ENCODE measurements at places on chromosomes 3 and 15.

DNA sequence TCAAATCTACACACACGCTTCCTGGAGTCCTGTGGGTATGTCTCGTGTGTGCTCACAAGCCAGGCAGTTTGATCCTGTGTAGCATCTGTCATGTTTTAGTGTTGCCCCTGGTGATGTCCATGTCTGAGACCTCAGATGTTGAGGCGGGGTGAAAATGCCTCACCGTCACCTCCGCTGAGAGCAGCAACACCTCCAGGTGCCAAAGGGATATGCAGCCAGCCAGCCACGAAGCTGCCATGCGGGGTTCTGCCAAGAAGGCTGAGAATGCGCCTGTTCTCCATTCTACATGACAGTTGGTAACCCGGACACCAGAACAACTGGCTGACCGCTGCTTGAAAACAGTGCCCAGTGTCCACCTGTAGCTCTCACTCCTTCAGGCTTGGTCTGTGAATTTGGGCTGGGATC lies 253.8 kb downstream of the TLE3 start:
- DNase-seq, result no peak

GRCh38 chr3:37197810-37198371 lies 23.5 kb upstream of the LRRFIP2 start:
- no peak for DNase-seq

DNA sequence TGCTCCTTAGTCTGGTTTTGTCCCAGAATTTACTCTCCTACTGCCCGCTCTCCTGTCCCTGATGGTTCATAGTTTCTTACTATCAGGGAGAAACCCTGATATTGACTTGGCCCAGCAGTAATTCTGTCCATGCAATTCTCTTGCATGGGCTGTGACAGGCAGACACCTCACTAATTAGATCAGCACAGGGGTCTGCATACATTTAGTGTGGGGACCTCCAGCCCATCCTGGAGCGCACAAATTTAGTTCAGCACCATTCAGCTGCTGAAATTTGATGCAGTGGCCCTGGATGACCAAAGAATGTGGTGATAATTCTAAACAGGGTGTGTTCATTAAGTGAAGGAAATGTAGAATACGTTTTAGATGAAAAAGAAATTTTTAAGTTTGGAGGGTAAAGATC lies 555.5 kb upstream of the TBL1XR1 start:
- no peak for DNase-seq

DNA sequence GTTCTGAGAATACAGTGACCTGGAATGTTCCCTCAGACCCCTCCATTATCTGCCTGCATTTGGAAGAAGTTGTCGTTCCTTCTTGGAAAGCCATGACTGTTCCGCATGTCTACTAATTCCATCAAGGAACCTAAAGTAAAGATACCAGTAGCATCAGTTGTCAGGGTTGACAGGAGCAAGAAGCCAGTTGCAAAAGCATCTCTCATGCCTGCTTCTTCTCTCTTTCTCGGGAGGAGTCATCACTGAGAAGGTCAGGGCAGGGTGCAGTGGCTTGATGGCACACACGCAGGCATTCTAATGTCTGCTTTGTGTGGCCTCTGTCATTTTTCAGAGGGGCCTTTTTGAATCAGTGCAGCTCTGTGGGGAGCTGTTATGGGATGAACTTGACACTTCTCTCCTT lies 276.6 kb upstream of the TPM1 start:
- no peak for DNase-seq

DNA sequence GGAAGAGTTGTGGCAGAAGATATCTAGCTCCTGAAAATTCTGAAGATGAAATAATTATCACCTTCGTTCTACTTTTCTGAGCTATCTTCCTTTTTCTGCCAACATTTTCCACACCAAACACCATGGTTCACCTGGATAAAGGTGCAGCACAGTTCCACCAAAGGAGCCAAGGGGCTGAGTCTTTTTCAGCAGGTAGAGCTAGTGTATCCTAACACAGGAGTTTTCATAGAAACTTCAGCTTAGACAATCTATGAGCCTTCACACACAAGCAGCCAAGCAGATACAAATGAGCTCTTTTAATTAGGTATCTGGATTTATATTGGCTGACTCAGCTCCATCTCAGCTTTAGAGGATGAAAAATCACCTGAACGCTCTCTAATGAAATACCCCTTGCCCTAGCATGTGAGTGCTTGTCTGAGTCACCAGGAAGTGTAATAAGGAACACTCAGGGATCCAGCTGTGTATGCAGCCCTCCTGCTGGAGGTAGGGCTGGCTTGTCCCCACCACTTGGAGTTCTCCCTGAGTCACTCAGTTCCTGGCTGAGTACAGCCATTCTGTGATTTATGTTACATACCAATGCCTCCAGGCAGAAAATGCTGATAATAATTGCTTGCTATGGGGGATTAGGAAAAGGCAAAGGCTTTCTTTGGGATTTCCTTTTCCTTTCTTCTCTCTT lies 385.7 kb downstream of the LSAMP start:
- no peak for DNase-seq

- no peak for DNase-seq
Measured at GRCh38 chr3:98612587-98612986, 19.2 kb upstream of the CPOX start.

GRCh38 chr3:108329947-108330346 lies 33.6 kb downstream of the HHLA2 start:
- DNase-seq, result no peak

GRCh38 chr3:152549263-152549662 lies 280.5 kb downstream of the MBNL1 start:
- no peak for DNase-seq

DNA sequence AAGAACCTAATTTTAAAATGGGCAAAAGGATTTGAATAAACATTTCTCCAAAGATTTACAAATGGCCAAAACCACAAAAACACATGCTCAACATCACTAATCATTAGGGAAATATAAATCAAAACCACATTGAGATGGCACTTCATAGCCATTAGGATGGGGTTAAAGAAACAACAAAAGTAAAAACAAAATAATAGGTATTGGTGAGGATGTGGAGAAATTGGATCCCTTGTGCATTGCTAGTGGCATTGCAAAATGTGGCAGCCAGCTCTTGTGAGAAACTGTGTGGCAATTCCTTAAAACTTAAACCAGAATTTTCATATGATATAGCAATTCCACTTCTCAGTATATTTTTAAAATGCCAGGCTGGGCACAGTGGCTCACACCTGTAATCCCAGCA lies 126.5 kb downstream of the STT3B start:
- no peak for DNase-seq

DNA sequence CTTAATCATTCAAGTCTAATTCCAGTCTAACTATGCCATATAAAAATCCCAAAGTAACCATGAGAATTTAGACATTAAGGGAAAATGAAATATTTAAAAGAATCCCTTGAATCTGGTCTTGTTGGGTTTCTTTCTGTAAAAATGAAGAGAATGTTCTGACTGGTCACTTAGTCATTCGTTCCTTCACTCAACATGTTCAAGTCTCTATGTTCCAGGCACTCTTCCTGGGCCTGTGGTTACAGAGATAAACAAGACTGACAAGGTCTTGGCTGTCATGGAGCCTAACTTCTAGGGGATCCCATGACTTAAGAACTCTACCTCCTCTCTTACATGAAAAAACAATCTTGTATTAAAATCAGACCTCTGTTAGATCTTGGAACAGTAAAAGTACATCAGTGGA lies 638.6 kb upstream of the TBL1XR1 start:
- DNase-seq, result no peak

- no peak for DNase-seq
Measured at GRCh38 chr3:153577059-153577736, 415.2 kb downstream of the RAP2B start.

GRCh38 chr3:186825294-186825821 lies 17.2 kb upstream of the ADIPOQ start:
- no peak for DNase-seq

- no peak for DNase-seq
Measured at GRCh38 chr3:117017135-117017894, 307.7 kb downstream of the TUSC7 start.

DNA sequence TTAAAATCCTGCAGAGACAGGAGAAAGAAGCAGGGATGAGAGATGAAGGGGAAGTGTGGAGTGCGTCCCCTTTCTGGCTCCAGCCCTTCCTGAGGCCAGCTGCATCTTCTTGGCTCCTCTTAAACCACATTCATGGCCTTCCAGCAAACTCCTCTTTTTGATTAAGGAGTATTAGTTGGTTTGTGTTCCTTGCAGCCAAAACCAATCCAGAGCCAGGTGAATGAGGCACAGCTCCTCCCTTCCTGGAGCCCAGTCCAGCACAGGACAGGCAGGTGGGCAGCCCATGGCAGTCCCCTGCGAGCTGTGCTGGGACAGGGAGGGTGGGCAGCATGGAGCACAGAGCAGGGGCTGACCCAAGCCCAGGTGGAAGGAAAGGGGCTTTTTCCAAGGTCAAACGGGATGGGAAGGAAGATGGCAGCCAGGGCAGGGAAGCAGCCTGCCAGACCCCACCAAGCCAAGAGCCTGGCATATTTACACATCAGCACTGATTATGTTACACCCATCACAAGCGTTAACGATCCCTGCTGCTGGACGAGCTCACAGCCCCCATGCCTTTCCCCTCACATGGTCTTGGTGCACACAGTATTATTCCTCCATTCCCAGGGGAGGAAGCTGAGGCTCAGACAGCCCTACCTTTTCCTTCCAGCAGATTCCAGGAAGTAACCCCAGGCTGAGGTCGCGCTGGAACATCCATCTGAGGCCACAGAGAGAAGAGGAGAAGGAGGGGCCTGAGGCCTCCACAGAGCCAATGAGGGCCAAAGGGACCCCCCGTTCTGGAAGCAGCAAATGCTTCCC lies 175.6 kb downstream of the SMAD6 start:
- DNase-seq, result no peak

DNA sequence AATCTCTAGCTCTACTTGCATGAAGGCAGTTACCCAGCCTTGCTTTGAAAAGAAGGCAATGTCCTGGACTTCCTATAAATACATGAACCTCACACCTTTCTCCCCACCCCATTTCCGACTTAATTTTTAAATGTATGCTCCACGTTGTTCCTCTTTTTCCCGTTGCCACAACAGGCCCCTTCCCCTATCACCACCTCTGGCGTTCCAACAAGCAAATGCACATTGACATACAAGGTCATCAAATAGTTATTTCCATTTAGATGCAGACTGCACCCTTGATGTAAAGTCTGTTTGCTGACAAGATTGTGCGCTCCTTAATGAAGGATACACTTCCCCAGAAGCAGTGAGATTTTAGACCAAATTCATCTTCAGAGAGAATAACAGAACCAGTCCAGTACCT lies 260.7 kb upstream of the UMPS start:
- no peak for DNase-seq

- DNase-seq, result no peak
Measured at GRCh38 chr15:29675791-29676301, 146.4 kb downstream of the TJP1 start.

- no peak for DNase-seq
Measured at GRCh38 chr3:33115024-33115768, 1.4 kb downstream of the CRTAP start.

GRCh38 chr3:86867982-86868381 lies 123.0 kb downstream of the VGLL3 start:
- no peak for DNase-seq

DNA sequence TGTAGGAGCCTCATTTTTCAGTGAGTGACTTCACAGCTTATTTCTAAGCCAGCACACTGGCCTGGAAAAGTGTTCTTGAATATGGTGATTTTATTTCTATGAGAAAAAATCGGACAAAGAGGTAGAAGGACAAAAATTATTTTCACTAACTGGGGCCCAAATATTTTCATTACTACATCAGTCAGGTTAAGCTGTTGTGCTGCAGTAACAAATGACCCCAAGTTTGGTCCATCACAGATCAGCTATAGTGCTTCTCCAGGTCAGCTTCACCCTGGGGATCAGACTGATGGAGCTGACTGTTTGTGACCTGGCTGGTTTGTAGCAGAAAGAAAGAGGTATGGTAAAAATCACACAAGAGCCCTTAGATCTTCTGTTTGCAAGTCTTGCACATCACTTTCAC lies 97.9 kb upstream of the STT3B start:
- no peak for DNase-seq

GRCh38 chr3:65402597-65402996 lies 636.1 kb downstream of the MAGI1 start:
- DNase-seq, result no peak

- no peak for DNase-seq
Measured at GRCh38 chr3:14918356-14918860, 29.0 kb upstream of the NR2C2 start.

GRCh38 chr15:27702581-27702980 lies 396.5 kb downstream of the OCA2 start:
- no peak for DNase-seq

DNA sequence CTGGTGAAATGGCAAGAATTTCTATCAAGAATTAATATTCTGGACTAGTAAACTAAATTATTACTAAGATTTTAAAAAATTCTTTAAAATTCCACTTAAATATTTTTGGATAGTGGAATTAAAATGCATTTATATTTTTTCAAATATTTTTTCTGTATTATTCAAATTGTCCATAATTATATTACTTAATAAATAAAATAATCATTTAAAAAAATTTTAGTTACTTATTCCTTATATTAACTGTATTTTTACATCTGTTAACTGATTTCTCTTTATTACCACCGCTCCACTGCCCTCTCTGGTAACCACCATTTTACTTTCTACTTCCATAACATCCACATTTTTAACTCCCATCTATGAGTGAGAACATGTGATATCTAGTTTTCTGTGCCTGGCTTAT lies 828.4 kb downstream of the VGLL3 start:
- DNase-seq, result no peak

DNA sequence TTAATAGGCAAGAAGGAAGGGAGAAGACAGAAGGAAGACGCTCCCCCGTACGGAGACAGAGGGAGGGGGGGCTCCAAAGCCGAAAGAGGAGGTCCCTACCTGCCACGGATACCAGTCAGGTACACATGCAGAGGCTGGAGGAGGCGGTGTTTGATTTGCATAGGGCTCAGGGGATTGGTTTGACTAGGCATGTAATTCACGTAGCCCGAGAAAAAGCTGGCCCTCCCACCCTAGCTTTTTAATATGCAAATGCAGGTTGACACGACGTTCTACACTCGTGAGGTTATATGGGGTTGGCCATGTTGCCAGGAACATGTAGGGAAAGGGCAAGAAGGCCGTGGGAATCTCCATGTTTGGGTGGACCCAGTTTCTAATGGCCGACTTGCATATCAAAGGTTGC lies 29.8 kb downstream of the ZNF592 start:
- DNase-seq, result no peak

DNA sequence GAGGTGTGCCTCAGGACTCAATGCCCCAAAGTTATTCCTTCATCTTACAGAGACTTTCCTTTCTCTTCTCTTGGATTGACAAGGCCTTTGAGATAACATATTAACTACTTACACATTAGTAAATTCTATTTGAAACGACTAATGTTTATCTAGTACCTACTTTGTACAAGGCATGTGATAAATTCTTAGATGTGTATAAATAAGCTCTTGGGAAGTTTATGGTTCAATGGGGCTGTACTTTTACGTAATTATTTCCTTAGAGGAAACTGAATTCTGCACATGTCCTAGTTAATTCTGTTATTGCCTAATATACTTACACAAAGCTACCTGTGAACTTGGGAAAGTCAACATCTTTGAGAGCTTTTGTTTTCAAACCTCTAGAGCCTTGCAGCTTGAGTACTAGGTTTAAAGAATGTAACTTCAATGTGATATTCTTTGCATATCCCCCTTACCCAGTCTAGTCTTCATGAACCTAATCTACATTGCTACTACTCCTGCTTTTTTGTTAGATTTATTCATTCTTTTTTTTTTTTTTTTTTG lies 58.5 kb upstream of the RAP2B start:
- no peak for DNase-seq

Data from NCI-H510A (cell line).